ENCODE measurements at places on chromosomes 13 and 19.

GRCh38 chr13:63902141-63902540 lies 2486.5 kb upstream of the PCDH20 start:
- H3K4me1 ChIP-seq, result no peaks in the 10 kb centered on the region
- H3K27me3 ChIP-seq, result no peaks in the 10 kb centered on the region
- H3K36me3 ChIP-seq, result no peaks in the 10 kb centered on the region
- H3K27ac ChIP-seq, result no peak overlapping the region
- no peak for DNase-seq

DNA sequence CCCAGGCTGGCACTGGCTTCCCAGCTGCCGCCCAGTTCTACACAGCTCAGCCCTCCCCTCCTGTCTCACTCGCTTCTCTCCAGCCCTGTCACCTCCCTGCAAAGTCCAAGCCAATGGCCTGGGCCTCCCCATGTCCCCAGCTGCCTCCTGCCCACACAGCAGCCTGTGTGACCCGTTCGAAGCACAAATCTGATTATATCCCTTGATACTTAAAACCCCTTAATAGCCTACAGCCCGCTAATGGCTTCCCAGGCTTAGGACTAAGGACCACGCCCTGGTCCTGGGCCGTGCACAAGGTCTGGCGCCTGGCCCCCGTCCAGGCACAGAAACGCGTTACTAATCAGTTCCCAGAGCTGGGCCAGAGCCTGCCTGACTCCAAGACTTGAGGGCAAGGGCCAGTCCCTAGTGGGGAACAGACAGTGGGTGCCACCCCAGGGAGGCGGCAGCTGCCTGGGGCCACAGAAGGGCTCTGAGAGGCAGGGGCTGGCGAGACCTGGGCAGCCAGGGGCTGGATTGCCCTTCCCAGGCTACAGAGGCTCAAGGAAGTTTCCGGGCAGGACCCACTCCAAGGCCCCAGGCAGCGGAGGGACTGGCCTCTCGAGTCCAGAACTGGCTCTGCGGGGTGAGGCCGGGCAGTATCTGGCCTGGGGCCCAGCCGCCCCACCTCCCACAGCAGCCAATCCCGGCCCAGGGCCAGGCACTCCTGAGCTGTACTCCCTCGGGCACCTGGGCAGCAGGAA lies 10.4 kb downstream of the XAB2 start:
- H3K27me3 ChIP-seq, result no peaks in the 10 kb centered on the region
- no peak overlapping the region for H3K4me3 ChIP-seq
- H3K36me3 ChIP-seq, result peaks cover 74% of the 10 kb centered on the region
- no peak for DNase-seq
- H3K4me1 ChIP-seq, result no peaks in the 10 kb centered on the region

- no peak for DNase-seq
- no peaks in the 10 kb centered on the region for H3K27me3 ChIP-seq
- peaks cover 3% of the 10 kb centered on the region for H3K36me3 ChIP-seq
- no peak overlapping the region for H3K4me3 ChIP-seq
- H3K27ac ChIP-seq, result no peak overlapping the region
- no peaks in the 10 kb centered on the region for H3K4me1 ChIP-seq
Observed at GRCh38 chr19:19445911-19446361, 40.5 kb downstream of the GATAD2A start.

- H3K27ac ChIP-seq, result no peak overlapping the region
- H3K27me3 ChIP-seq, result peaks cover 13% of the 10 kb centered on the region
- H3K36me3 ChIP-seq, result no peaks in the 10 kb centered on the region
- H3K4me3 ChIP-seq, result no peak overlapping the region
- peaks cover 2% of the 10 kb centered on the region for H3K4me1 ChIP-seq
Observed at GRCh38 chr19:39270036-39270871, 2.1 kb downstream of the IFNL2 start.

GRCh38 chr19:9848762-9849161 lies 13.6 kb downstream of the PIN1 start:
- H3K4me1 ChIP-seq, result no peaks in the 10 kb centered on the region
- H3K27ac ChIP-seq, result no peak overlapping the region
- no peak for DNase-seq
- peaks cover 35% of the 10 kb centered on the region for H3K36me3 ChIP-seq

DNA sequence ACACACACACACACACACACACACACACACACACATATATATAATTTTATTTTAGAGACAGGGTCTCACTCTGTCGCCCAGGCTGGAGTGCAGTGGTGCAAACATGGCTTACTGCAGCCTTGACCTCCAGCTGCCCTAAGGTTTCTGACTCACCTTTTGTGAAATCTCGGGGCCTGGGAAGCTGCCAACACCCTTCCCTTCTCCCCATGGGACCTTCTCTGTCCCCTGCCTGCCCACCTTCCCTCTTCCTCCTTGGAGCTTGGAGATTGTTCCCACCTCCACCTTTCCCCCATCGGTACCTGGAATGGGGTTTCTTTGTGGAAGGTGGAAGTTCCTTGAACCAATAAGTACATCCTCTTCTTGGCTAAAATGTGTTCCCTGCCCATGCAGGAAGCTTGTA lies 6.3 kb downstream of the ARRDC5 start:
- no peak for DNase-seq
- no peaks in the 10 kb centered on the region for H3K4me1 ChIP-seq
- no peak overlapping the region for H3K27ac ChIP-seq
- H3K4me3 ChIP-seq, result no peak overlapping the region
- H3K27me3 ChIP-seq, result no peaks in the 10 kb centered on the region

GRCh38 chr19:18476507-18477041 lies 38.6 kb upstream of the ISYNA1 start:
- H3K27ac ChIP-seq, result no peak overlapping the region
- H3K4me1 ChIP-seq, result peaks cover 29% of the 10 kb centered on the region
- H3K36me3 ChIP-seq, result peaks cover 7% of the 10 kb centered on the region
- no peak for DNase-seq

DNA sequence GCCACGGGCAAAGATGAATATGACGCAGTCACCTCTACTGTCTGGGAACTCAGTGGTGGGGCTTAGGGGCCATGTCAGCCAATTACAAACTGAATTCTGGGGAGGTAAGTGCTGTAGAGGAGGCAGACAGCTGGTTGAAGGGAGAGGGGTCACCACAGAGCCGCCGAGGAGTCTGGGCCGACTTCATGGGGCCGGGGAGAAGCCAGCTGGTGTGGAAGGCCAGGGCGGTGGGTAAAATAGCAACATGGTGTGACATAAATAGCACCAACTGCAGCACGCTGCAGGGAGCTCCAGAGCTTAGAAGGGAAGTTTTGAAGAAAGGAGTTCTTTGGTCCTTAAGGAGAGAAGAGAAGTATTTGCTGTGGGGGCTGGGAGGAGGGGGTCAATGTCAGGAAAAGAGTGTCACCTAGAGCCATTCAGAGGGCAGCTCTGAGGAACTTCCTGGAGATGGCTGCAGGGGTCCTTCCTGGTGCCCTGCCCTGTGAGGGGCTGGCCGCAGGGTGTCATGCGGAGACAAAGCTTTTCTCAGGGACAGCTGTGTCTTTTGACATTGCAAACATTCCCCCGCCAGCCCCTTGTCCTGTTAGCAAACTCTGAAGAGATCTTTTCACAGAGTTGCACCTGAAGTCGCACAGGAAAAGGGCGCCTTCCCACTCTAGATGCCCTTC lies 6.4 kb downstream of the METTL21C start:
- H3K4me1 ChIP-seq, result no peaks in the 10 kb centered on the region
- no peaks in the 10 kb centered on the region for H3K36me3 ChIP-seq
- no peak overlapping the region for H3K27ac ChIP-seq
- H3K4me3 ChIP-seq, result no peak overlapping the region
- peaks cover 31% of the 10 kb centered on the region for H3K27me3 ChIP-seq

GRCh38 chr13:111948281-111948680 lies 118.7 kb upstream of the SOX1 start:
- no peaks in the 10 kb centered on the region for H3K36me3 ChIP-seq
- no peak overlapping the region for H3K27ac ChIP-seq
- no peaks in the 10 kb centered on the region for H3K4me1 ChIP-seq
- H3K4me3 ChIP-seq, result no peak overlapping the region
- DNase-seq, result no peak
- H3K27me3 ChIP-seq, result no peaks in the 10 kb centered on the region

GRCh38 chr19:13411899-13412298 lies 94.4 kb downstream of the CACNA1A start:
- no peak overlapping the region for H3K4me3 ChIP-seq
- no peak for DNase-seq
- no peak overlapping the region for H3K27ac ChIP-seq
- H3K36me3 ChIP-seq, result no peaks in the 10 kb centered on the region
- H3K27me3 ChIP-seq, result no peaks in the 10 kb centered on the region

GRCh38 chr19:1279782-1280341 lies 4.5 kb downstream of the FAM174C start:
- no peak overlapping the region for H3K27ac ChIP-seq
- no peaks in the 10 kb centered on the region for H3K27me3 ChIP-seq
- H3K4me1 ChIP-seq, result peaks cover 35% of the 10 kb centered on the region
- DNase-seq, result peak; percentile 86
- H3K4me3 ChIP-seq, result no peak overlapping the region

DNA sequence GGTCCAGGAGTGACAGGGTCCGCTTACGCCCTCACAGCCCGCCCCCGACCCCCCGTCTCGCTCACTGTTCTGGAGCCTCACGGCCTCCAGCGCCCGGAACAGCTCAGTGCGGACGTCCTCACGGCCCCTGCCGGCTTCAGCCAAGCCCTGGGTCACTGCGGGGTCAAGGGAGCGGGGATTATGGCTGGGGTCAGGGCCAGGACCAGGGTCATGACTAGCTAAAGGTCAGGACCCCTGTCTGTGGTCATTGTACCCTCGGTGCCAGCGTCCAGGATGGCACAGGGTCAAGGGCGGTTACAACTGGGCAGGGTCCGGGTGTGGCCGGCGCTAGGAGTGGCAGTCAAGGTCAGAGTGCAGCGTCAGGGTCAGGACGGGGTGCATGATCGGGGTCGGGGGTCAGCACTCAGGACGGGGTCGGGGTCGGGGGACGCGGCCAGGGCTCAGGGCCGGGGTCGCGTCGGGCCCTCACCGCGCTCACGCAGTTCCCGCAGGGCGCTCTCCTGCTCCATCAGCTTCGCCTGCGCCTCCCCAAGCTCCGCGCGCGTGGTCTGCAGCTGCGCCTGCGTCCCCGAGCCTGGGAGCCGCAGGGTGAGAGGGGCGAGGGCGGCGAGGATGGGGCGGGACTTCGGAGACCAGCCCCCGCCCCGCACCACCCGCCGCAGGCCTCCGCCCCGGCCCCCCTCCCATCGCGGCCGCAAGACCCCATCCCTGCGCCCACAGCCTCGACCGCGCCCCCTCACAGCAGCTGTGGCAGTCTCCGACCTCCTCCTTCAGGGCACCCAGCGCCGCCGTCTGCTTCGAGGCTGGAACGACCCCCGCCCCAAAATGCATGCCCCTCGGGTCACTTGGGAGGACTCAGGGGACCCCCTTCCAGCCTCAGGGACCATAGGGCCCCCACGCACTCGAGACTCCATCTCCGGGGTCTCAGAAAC lies 1.4 kb downstream of the CLEC4G start:
- no peak for DNase-seq
- no peaks in the 10 kb centered on the region for H3K4me1 ChIP-seq
- H3K4me3 ChIP-seq, result no peak overlapping the region
- H3K27ac ChIP-seq, result no peak overlapping the region
- no peaks in the 10 kb centered on the region for H3K36me3 ChIP-seq

GRCh38 chr13:52034616-52035226 lies 10.2 kb downstream of the UTP14C start:
- H3K36me3 ChIP-seq, result no peaks in the 10 kb centered on the region
- no peak overlapping the region for H3K27ac ChIP-seq
- DNase-seq, result no peak
- H3K4me3 ChIP-seq, result no peak overlapping the region

GRCh38 chr13:102699504-102699903 lies 4.7 kb upstream of the METTL21C start:
- H3K27ac ChIP-seq, result no peak overlapping the region
- no peaks in the 10 kb centered on the region for H3K4me1 ChIP-seq

DNA sequence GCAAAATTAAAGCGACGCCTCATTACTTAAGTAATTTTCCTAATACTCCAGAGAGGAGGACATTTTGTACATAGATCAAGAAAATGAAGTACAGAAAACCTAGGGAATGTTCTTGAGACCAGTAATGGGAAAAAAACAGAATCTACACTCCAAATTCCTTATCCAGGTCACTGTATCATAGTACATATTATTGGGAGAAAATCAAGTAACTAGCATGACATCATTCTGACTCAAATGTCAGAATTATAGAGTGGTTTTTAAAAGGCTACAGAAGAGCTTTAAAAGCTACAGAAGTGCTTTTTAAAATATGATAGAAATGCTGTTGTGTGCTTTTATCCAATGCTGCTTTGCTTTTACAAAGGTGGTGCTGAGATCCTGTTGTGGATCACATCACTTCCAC lies 86.3 kb upstream of the SLC15A1 start:
- no peak for DNase-seq
- H3K27me3 ChIP-seq, result no peaks in the 10 kb centered on the region
- no peak overlapping the region for H3K27ac ChIP-seq
- H3K4me1 ChIP-seq, result no peaks in the 10 kb centered on the region

- no peak overlapping the region for H3K27ac ChIP-seq
- no peaks in the 10 kb centered on the region for H3K36me3 ChIP-seq
- no peaks in the 10 kb centered on the region for H3K4me1 ChIP-seq
- no peaks in the 10 kb centered on the region for H3K27me3 ChIP-seq
- no peak overlapping the region for H3K4me3 ChIP-seq
Observed at GRCh38 chr13:26440111-26440510, 117.4 kb upstream of the WASF3 start.

- no peaks in the 10 kb centered on the region for H3K36me3 ChIP-seq
- no peak for DNase-seq
- H3K27me3 ChIP-seq, result no peaks in the 10 kb centered on the region
- peaks cover 26% of the 10 kb centered on the region for H3K4me1 ChIP-seq
Observed at GRCh38 chr13:114130131-114130836, 2.1 kb downstream of the RASA3 start.

- peaks cover 7% of the 10 kb centered on the region for H3K36me3 ChIP-seq
- peak; percentile 59 for DNase-seq
- peak overlapping the region; percentile 86 for H3K27ac ChIP-seq
- H3K27me3 ChIP-seq, result no peaks in the 10 kb centered on the region
- H3K4me3 ChIP-seq, result peak overlapping the region; percentile 61
- H3K4me1 ChIP-seq, result peaks cover 30% of the 10 kb centered on the region
Observed at GRCh38 chr19:38852231-38853044, 2.7 kb upstream of the HNRNPL start.

- H3K4me1 ChIP-seq, result no peaks in the 10 kb centered on the region
- H3K27me3 ChIP-seq, result no peaks in the 10 kb centered on the region
- no peaks in the 10 kb centered on the region for H3K36me3 ChIP-seq
- no peak overlapping the region for H3K27ac ChIP-seq
Observed at GRCh38 chr19:42469311-42470235, 26.8 kb upstream of the CXCL17 start.
